AG08395 (cell line): ENCODE measurements at places on chromosomes 2 and 18.

DNA sequence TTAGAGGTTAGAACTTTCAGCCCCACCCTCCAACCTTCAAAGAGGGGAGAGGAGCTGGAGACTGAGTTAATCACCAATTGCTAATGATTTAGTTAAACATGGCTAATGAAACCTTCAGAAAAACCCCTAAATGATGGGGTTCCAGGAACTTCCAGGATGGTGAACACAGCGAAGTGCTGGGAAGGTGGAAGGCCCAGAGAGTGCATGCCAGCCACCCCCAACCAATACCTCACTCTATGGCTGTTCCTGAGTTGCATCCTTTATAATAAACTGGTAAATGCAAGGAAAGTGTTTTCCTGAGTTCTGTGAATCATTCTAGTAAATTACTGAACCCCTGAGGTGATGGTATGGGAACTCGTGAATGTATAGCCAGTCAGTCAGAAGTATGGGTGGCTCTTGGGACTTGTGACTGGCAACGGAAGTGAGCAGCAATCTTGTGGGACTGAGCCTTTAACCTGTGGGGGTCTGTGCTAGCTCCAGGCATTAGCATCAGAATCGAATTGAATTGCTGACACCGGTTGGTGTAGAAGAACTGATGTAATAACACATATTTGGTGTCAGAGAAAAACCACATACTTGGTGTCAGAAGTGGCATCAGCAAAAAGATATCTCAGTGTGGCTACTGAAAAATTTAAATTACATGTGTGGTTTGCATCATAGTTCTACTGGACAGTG lies 37.4 kb downstream of the NPHP1 start:
- no peak for DNase-seq

- DNase-seq = no peak
These were observed 2.9 kb downstream of the CYP26B1 start for GRCh38 chr2:72144632-72145288.

DNA sequence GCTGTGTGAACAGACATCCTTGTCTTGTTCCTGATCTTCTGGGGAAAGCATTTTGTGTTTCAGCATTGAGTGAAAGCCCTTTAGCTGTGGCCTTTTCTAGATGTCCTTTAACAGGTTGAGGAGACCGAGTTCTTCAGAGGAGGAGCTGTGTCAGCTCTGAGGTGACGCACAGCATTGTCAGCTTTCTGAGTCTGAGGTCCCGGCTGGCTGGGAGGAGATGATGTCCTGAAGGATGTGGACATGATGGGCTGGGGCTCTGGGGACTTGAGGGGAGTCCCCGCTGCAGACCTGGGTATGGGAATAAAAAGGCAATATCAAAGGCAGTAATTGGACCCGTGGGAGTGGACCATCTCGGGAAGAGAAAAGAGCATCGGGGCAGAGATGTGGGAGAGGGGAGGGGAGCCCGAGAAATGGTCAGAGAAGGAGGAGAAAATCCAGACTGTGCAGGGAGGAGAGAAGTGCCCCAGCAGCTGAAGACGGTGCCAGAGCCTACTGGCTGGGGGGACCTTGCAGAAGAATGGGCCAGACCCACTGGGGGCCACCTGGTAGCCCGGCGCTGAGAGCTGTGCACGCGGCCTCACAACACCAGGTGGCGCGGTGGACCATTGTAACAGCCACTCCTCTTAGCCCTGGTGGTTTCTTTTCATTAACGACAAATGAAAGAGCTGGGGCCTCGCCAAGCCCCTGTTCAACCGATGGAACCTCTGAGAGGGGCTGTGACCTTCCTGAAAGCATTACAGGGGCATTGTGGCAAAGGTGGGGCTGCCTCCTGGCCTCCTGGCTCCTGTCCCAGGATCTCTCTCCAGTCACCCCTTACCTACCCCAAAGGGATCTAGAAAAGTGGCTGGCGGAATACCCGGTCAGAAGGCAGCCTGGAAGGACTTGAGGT lies 61.6 kb downstream of the ST3GAL5 start:
- peak; percentile 80 for DNase-seq

DNA sequence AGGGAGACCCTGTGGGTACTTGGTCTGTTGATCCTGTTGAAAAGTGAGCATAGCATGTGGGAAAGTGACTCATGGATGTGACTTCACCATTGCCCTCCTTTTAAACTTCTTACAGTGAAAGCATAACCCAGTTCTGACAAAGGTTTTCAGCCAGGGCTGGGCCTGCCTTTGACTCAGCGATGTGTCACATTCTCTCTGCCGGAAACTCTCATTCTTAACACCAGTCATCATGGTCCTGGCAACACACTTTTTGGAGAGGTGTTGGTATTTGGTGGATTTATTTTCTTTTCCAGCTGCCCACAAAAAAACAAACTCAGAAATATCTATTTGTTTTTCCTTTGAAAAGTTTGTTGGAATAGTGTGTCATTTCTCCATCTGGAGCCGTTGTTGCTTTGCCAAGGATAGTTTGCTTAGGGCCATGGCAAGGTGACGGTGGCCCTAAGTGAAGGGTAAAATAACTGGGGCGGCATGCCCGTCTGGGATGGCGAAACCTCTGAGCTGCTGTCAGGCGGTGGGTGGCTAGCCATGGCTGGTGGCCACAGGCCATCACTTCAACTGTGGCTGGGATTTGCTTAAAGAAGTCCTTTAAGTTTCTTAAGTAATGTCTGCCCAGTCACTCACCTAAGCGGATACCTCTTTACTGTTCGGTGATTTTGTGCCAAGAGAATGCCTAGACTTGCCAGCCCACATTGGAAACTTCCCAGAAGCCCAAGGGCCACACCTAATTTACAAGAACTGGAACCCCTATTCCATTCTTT lies 123.3 kb downstream of the LTBP1 start:
- DNase-seq = peak; percentile 95

GRCh38 chr18:9348079-9348671 lies 13.6 kb downstream of the TWSG1 start:
- peak; percentile 22 for DNase-seq

GRCh38 chr2:33208400-33208799 lies 261.6 kb downstream of the LTBP1 start:
- no peak for DNase-seq

- DNase-seq = no peak
These were observed 168.7 kb downstream of the UBE2E3 start for GRCh38 chr2:181149056-181149455.

DNA sequence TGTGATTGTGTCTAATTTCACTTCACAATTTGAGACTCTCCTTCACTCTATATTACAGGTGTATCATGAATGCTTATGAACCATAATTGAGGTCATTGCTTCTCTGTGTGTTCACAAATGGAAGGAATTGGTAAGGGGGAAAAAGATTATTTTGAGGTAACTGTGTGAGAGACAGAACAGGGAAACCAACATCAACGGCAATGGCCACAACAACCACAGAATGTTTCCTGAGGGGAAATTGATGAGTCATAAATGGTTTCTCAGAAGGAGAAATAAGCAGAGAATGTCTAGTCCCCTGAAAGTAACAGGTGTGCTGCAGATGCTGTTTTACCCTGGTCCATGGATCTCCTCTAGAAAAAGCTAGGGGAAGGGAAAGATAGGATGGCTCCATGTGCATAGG lies 361.2 kb upstream of the GALNT5 start:
- DNase-seq = peak; percentile 3

DNA sequence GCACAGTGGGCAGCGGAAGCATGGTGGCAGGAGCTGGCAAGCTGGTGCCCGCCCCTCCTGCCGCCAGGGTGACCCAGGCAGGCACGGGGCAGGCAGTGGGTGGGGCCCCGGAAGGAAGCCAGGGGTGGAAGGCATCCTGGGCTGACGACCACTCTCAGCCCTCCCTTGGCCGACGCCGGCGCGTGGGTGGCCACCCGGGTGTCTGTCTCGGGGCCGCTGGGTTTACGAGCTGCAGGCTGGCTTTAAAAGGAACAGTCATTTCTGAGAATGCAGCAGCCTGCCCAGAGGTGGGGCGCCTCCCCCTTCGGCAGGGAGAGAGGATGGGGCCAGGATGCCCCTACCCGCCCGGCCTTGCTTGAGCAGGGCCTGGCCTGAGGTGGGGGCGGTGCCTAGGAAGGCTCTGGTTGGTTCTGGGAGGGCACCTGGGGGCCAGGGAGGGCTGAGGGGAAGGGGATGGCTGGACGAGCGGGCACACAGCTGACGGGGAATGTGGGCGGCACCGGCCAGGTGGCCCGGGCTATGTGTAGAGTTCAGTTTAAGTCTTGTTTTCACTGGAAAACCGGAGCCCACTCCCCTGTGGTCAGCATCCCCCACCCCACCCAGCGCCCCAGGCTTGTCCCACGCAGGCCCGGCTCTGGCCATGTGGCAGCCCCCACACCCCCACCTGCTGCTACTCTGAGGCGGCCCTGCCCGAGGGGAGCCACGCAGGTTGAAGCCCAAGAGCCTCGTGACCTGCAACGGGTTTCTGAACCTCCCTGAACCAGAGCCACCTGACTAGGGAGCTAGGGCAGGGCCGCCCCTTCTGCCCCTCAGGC lies 6.3 kb downstream of the BOK start:
- no peak for DNase-seq

- DNase-seq = no peak
These were observed 323.3 kb downstream of the TGIF1 start for GRCh38 chr18:3773303-3773702.

DNA sequence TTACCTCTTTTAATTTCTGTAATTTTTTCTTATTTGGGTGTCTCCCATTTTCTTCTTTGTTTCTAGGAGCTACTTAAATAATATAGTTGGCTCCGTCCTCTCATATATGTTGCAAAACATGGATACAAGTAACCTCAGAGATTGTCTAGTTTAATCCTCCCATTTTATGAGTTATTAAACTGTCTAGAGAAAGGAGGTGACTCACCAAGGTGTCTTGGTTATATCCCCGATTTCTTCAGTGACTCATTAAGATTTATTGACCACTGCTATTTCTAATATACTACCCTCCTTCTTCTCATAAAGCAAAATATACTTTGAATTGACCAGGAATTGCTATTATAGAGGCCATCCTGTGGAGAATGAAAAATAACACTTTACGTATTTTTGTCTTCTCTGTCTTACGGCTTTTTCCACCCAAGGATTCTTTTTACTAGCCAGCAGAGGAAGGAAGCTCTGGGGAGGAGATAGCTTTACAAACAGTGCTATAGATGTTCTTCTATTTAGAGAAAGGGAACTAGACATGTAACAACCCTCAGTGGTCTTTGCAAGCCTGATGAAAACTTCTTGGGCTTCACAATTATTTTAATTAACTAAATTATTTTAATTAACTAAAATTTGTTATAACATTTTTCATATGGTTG lies 300.4 kb upstream of the TNP1 start:
- no peak for DNase-seq

DNA sequence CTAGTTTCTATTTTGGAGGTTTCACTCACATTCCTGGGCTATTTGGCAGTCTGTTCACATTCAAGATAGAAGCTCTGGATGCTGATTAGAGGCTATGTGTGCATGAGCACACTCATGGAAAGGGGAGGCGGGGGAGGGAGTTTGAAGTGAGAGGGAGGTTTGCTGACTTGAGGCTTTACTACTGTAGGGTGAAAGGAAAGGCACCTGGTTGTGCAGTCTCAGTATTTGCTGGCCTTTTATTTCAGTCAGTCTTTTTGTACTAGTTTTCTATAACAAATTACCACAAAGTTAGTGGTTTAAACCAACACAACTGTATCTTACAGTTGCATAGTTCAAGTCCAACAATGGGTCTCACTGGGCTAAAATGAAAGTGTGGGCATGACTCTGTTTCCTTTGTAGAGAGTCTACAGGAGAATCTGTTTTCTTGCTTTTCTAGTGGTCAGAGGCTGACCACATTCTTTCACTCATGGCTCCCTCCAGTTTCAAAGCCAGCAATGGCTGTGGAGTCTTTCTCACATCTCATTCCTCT lies 47.7 kb upstream of the NR4A2 start:
- no peak for DNase-seq

DNA sequence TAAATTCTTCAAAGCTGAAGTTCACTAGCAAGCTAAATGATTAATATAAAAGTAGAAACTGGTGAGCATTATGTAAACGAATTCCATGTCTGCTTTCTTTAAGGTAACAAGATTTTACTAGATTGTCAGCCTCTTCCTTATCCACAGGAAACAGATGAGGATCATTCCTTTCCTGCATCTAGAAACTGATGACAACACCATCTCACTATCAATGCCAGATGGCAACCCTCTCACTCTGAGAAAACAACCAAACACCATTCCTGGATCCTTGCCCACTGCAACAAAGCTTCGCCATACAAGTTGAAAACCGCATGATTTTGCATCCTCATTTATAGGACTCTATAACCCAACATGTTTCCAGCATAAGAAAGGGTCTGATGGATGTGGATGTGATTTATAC lies 122.9 kb downstream of the ZNF521 start:
- peak; percentile 62 for DNase-seq

- DNase-seq = no peak
These were observed 210.8 kb downstream of the DYSF start for GRCh38 chr2:71664161-71664560.

DNA sequence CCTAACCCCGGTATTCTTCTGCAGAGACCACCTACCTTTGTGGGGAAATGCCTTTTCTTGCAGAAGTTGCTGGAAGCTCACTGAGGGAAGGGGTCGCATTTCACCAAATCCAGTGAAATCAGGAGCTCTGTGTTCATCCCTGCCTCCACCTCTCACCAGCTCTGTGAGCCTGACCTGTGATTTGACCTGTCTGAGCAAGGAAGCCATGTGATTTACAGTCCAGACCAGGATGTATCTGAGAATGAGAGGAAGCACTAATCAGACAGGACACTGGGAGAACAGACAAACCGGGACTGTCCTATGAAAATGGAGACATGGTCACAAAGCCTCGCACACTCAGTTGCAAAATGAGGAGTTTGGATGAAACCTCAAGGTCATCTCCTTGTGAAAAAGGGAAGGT lies 285.4 kb downstream of the BCL11A start:
- DNase-seq = no peak

DNA sequence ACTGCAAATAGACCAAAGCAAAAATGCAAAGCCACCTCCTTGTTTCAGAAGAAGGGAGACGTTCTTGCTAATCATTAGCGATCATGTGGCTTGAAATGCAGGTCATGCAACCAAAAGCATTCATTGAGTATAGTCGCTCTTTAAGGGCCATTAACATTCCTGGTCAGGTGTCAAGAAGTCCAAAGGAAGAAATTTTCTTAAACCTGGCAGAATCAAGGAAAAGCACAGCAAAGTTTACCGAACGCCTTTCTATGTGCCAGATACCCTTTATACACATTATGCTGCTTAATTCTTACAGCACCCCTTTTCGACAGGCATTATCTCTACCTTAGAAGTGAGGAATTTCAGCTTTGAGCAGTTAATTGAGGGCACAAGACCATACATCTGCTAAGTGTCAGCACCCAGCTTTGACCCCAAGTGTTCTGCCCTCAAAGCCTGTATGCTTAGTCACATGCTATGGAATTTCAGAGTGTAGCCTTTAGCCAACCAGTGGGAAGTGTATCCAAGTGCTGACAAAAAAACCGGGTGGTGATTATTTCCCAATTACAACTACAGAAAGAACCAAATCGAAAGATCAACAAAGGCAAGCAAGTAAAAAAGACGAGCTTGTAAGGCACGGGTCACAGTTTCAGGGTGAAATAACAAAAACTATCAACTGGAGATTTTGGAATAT lies 70.8 kb downstream of the EPHA4 start:
- DNase-seq = peak; percentile 48
